HS-27A (cell line): ENCODE measurements at places on chromosomes 11 and 22.

GRCh38 chr11:129932381-129933067, 37.1 kb upstream of the NFRKB start:
- no peak for DNase-seq

DNA sequence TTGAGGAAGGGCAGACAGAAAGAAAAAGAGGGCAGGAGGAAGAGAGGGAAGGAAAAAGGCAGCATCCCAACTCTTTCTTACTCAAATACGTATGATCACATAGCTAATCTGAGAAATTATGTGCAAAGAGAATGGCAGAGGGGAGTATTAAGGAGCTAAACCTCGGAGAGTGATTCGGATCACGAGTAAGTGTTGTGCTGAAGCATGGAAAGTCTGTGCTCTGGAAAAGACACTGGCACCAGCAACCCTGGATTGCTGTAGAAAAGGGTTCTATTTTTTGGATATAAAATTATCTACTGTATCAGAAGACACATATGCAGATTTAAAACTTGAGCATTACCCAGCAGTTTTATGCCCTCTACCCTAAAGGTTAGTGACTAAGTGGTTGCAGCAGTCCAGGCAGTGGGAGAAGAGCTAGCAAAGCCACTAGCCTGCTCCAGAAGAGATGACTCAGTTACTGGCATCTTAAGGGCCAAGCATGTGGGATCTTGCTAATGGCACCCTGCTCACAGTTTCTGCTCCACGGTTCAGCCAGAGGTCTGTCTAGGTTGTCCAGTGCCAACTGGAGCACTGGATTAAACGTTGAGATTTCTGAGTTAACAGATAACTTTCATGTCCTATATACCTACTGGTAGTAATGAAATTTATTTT, 151.7 kb downstream of the SWAP70 start:
- DNase-seq = peak; percentile 62

DNA sequence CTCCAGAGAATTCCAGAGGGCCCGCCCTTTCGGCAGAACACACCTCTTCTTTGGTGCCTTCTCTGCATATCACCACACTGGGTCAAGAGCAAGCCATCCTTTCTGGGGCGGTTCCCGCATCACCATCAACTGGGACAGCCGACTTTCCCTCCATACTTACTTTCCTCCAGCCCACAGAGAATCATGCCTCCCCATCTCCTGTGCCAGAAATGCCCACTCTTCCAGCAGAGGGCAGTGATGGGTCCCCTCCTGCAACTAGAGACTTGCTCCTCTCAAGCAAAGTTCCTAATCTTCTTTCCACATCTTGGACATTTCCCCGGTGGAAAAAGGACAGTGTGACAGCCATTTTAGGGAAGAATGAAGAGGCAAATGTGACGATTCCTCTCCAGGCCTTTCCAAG, 157.7 kb downstream of the C11orf91 start:
- DNase-seq = peak; percentile 26

GRCh38 chr11:44271286-44271685, 38.7 kb downstream of the ALX4 start:
- no peak for DNase-seq

GRCh38 chr11:69501891-69502860, 20.7 kb downstream of the LINC01488 start:
- no peak for DNase-seq

DNA sequence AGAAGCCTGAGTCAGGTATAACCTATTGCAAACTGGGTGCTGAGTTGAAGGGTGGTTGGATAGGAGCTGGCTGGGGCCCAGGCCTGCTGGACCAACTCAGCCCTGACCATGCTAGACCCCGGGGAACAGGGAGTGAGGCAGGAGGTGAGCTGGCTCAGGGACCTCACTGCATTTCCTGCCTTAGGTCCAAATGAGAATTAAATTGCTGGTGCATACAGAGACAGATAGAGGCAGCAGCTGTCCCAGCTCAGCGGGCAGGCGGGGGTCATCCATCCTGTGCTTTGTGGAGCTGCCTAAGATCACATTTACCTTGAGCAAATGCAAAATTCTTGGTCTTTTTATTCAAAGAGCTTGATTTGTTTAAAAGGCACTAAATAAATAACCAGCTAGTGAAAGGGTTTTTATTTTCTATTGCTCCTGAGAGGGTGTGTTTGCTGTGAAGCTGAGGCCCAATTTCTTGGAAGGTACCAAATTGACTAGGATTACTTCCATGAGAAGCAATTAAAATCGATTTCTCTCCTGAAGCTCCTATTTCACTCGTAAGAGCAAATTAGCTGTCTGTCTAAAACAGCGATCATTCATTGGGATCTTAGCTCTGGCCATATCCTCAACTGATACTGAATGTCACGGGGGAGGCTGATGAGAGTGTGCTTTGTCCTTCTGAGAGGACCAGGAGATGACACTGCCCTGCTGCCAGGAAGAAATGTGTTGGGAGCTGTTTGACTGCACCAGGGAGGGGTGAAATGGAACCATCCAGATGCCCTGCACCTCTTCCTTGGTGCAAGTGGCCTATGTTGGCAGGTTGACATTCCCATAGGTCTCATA, 24.9 kb downstream of the USH1C start:
- no peak for DNase-seq
